ENCODE measurements at places on chromosomes 11 and 22.
A peak's percentile ranks its signal among the peaks of the same experiment; 100 is the strongest.

GRCh38 chr11:109956124-109956793 is 136.9 kb upstream of the ZC3H12C start:
- DNase-seq = no peak

GRCh38 chr11:64787526-64788320 is 9.4 kb upstream of the SF1 start:
- DNase-seq = peak; percentile 71

DNA sequence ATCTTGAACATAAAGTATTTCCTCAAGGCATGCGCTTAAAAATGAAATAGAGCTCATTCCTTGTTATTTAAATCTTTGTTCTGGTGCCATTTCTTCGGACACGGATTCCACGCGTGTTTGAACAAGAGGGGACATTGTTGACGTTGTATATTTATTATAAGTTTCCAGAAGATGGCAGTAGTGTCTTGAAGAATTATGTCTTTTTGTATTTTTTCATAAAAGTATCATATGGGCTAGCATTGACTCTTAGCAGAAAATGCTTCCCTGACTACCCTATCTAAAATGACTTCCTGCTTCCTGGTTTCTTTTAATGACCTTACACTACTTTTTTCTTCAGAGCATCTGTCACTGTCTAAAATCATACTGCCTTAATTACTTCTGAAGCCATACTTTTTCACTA is 20.4 kb downstream of the BIRC2 start:
- no peak for DNase-seq

DNA sequence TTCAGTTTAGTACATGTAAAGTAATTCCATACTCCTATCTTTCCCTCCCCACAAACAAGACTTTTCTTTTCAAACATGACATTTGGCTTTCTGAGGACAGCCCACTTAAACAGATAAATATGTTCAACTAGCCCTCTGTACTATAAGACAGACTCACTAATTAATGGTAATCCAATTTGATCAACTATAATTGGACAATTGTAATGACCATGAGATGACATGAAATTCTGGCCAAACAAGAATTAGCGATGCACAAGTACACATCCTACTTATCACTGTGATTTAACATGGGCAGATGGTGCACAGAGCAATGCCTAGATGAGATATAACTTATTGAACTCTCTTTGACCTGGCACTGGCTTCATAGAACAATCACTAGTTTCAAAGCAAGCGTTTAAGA is 1033.7 kb upstream of the CCDC90B start:
- no peak for DNase-seq

DNA sequence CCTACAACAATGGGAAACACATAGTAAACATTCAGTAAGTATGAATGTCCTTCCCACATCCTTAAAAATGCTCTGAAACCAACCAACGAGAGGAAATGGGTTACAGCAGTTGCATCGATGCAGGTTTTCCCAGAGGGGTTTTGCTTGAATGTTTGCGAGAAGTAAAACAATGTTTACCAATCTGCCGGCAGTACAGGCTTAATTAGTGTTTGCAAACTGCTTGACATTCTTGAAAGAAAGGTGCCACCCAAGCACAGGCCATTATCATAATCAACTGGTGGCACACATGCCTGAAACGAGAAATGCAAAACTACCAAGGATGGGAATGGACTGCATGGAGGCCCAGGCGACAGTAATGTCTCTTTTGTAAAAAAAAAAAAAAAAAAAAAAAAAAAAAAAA is 27.1 kb upstream of the OPCML start:
- DNase-seq = no peak

Measured in CD8-positive, alpha-beta T cell (primary cell).